ENCODE measurements at places on chromosomes 2 and 18.

DNA sequence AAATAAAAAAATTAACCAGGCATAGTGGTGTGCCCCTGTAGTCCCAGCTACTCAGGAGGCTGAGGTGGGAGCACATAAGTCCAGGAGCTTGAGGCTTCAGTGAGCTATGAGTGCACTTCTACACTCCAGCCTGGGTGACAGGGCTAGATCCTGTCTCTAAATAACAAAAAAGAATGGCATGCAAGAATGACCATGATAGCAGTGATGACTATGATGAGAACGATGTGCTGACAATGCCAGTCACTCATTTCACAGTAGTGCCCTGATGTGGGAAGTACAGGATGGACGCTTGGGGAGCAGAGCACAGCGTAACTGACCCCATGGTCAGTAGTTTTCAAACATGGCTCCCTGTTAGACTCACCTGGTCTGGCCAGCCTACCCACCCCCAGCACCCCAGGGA, 139.1 kb downstream of the VAPA start:
- no peak for DNase-seq

DNA sequence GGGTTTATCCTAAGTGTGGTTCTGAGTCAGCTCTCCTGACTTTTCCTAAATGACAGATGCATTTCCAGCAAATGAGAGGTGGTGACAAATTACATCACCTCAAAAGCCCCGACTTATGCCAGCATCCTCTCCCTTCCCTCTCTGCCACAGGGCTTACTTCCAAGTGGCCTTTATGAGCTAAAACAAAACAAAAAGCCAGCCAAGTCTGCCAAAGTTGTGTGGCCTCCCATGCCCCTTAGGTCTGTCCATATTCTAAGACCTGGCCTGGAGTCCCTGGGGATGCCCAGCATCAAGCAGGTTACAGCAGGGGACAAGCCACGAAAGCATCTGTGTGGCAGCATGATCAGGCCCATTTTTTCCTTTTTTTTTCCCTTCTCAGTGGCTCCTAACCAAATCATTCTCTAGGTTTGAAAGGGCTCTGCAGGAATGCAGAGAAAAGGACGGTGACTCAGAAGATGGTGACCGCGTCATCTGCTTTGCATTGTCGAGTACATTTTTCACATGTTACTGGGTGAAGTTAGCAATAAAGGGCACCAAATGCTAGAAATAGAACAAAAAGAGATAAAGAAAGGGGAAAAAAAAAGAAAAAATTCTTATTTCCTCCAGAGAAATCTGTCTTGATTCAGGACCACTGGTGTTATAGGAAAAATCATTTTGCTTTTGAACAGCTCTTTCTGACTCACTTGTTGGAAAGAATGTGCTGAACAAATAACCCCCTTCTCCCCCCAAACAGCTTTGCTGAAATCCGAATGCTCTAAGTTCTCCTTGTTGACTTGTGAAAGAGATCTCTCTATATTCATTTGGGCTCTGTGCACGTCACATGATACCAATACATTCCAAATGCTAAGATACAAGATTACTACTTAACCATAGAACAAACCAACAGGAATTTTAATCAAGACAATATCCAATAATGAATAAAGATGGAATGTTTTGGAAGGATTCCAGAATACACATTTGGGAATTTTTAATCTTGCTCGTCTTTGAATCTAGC, 178.7 kb downstream of the EN1 start:
- DNase-seq, result no peak

GRCh38 chr2:163734881-163735684, 725 bp downstream of the FIGN start:
- DNase-seq, result no peak

DNA sequence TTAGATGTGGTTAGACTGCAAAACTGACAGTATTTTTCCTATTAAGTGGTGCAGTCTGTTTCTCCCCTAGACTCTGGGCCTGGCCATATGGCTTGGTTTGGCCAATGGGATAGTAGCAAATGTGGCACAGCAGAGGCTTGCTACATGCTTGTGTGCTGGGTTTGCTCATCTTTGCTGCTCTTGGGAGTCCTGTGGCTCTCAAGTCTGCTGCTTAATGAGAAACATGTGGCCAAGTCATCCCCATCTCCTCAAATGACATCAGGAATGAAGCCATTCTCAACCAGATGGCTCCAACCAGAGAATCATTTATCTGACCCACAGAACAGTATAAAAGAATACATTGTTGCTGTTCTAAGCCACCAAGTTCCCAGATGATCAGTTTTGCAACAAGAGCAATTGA, 57.1 kb upstream of the PAX3 start:
- no peak for DNase-seq

DNA sequence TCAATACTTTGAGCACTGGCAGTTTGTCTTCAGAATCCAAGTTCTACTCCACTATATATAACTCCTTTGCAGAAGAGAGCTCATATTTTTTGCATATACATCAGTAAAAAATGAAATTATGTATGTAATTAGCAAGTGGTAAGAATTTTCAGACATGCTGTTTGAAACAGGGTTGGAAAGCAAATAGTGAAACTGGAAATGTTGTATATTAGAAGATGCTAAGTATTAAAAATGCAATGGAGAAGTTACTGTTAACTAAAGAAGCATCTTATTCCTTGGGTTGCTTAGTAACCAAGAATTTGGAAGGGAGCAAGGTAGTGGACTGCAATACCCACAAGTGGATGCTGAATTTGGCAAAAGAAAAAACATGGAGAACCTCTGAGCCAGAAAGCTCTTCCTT, 88.6 kb upstream of the DLGAP1 start:
- DNase-seq, result no peak

DNA sequence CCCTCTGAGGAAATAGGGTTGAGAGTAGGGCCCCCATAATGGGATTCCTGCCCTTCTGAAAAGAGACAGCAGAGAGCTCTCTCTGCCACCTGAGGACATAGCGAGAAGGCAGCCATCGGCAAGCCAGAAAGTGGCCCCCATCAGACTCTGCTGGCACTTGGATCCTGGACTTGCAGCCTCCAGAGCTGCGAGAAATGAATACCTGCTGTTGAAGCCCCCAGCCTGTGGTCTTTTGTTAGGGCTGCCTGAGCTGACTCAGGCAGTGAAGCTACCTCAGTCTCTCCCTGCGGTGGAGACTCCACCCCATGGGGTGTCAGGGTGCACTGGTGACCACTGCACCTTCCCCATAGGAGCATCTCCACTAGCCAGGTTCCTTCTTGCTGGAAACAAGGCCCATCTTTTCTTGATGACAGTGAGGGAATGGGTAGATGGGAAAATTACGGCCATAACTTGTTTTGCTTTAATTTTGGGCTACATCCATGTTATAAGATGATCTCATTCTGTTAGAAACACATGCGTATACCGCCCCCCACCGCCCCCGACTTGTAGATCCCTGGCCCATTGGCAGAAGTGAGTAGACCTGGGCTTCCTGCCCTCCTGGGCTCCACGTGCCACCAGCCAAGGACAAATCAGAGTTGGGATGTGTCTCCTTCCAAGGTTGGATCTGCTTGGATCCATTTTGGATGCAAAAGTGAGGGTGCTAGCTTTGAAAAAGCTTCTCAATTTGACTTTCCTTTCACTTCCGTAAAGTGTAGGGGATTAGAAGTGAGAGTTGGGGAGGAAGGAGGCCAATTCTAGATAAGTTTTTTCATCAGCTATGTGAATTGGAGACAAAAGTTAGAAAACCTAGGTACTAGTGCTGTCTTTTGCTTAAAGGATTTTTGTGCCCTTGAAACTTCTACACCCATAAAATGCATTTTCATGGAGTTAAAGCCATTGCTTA, 42.9 kb downstream of the NCK2 start:
- DNase-seq, result no peak

Measured in C1 segment of cervical spinal cord (tissue), 14 donors.